ENCODE measurements at places on chromosomes 5 and 9.

- no peak for DNase-seq
These were observed 146.3 kb downstream of the TTC39B start for GRCh38 chr9:15160673-15161072.

DNA sequence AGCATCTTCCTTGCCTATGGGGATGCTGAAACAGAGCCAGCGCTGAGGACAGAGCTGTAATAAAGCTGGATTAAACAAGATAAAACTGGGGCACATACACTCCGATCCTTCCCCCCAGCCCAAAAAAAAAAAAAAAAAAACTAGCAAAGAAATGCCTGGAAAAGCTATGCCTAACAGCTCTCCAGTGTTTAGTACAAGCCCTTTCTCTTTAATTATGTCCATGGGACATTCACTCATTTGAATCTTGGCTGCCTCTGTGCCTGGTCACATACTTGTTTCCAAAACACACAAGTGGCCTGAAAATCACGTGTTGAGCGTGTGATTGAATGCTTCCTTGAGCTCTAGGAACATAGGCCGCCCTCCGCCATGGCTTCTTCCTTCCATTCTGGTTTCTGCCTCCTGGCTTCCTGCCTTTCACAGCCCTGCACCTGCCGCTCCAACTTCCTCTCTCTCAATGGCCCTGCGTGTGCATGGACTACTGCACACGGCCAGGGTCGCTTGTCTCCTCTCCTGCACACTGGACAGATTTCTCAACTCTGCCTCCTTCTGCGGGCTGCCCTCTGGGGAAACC is 111.0 kb upstream of the RETREG1 start:
- DNase-seq: no peak

DNA sequence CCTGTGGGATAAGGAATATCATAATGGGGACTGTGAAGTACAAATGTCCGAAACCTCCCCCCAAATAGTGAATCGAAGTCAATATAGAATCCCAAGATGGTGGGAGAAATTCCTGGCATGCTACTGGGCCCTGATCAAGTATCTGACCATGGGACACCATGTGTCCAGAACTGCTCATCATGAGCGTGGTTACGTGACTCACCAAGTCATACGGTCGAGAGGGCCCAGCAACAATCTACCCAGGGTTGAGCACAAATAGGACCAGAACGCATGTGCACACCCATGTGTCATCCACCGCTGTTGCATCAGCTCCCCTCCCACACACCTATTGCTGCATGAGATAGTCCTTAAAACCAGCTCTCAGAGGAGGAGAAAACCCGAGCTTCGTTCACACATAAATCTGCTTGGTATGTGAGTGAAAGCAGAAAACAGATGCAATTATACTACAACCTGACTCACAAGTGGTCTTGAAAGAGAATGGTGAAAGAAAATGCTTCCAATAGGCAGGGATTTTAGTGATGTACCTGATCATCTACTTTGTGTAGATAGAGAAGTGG is 353.2 kb downstream of the CWC27 start:
- DNase-seq: no peak

- DNase-seq: no peak
These were observed 2.3 kb downstream of the SNAPC4 start for GRCh38 chr9:136397643-136398042.

Measured in activated naive CD4-positive, alpha-beta T cell treated with Interleukin-2 at 50 U/mL for 16 hours (primary cell).